Ammon's horn (tissue), 1 donor: ENCODE measurements at places on chromosomes 3 and 15.

GRCh38 chr3:132637590-132637989 lies 22.0 kb downstream of the ACAD11 start:
- no peak for DNase-seq

- DNase-seq, result no peak
These were observed 9.4 kb downstream of the SENP2 start for GRCh38 chr3:185595526-185595925.

DNA sequence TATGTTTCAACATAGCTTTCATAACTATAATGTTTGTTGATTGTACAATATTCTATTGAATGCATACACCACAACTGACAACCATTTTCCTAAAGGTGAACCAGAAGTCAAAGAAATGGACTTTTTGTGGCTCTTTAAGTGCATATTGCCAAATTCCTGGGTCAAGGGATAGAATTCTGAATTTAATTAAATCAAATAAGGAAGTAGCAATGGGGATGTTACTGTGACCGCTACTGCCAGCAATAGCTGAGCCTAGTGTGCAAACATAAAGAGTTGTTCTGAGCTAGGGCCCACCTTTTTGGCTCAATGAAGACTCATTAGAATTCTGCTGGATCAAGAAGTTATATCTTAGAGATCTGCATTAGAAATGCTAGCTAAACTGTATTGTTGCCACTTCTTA lies 17.3 kb upstream of the KBTBD8 start:
- DNase-seq, result no peak

DNA sequence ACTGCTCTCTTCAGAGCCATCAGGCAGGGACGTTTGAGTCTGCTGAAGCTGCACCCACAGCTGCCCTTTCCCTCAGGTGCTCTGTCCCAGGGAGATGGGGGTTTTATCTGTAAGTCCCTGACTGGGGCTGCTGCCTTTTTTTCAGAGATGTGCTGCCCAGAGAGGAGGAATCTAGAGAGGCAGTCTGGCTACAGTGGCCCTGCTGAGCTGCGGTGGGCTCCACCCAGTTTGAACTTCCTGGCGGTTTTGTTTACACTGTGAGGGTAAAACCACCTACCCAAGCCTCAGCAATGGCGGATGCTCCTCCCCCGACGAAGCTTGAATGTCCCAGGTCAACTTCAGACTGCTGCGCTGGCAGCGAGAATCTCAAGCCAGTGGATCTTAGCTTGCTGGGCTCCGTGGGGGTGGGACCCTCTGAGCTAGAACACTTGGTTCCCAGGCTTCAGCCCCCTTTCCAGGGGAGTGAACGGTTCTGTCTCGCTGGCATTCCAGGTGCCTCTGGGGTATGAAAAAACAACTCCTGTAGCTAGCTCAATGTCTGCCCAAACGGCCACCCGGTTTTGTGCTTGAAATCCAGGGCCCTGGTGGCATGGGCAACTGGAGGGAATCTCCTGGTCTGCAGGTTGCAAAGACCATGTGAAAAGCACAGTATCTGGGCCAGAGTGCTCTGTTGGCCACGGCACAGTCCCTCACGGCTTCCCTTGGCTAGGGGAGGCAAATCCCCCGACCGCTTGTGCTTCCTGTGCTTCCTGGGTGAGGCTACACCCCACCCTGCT lies 21.1 kb upstream of the ST6GAL1 start:
- DNase-seq, result no peak

DNA sequence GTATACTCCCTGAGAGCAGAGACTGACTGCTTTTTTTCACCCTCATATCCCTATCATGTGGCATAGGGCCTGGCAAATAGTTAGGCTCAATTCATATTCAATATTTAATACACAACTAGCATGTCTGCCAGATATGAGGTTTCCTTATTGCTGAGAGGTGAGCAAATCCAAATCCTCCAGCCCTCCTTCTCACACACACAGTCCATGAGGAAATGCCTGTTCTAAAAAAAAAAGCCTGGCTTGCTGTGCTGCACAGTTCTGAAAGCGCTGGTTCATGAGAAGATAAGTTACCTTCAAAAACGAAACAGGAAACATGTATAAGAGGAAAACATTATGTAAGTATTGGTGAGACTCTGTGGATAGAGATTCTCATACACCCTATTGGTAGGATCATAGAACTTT lies 15.5 kb upstream of the ACAP2 start:
- DNase-seq, result no peak

DNA sequence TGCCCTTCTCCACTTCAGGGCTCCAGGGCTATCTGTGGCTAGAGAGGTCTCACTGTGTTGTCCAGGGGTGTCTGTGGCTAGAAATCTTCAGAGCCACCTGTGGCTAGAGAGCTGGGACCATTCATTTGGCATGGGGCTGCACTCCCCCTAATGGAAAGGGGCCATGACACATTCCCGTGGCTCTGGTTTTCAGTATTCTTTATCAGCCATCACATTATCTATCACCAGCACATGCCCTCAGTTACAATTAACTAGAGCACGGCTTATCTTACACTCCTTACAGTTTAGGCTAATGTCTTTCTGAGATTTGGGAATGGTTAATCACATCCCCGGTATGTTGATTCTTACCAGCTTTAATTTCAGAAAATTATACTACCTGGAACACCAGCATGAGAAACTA lies 128.6 kb downstream of the RORA start:
- no peak for DNase-seq

GRCh38 chr3:166879661-166880060 lies 500.4 kb downstream of the ZBBX start:
- no peak for DNase-seq

DNA sequence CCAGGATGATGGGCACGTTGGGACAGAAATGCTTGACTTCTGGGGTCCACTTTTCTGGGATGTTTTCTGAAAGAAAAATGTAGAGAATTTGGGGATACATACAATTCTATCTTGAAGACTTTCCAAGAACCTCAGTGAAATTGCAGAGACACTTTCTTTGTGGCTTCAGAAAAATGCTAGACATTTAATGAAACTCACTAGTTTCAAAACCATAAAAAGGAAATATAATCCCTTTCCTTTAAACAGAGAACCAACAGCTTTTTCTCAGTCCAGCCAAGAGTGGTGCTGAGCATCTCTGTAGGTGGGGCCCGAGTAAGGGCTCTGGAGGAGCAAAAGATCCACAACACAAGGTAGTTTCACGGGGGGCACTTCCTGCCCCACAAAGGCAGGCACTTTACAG lies 4.4 kb upstream of the GPX1 start:
- DNase-seq, result no peak

GRCh38 chr15:75776065-75776423 lies 63.4 kb upstream of the CSPG4 start:
- no peak for DNase-seq

DNA sequence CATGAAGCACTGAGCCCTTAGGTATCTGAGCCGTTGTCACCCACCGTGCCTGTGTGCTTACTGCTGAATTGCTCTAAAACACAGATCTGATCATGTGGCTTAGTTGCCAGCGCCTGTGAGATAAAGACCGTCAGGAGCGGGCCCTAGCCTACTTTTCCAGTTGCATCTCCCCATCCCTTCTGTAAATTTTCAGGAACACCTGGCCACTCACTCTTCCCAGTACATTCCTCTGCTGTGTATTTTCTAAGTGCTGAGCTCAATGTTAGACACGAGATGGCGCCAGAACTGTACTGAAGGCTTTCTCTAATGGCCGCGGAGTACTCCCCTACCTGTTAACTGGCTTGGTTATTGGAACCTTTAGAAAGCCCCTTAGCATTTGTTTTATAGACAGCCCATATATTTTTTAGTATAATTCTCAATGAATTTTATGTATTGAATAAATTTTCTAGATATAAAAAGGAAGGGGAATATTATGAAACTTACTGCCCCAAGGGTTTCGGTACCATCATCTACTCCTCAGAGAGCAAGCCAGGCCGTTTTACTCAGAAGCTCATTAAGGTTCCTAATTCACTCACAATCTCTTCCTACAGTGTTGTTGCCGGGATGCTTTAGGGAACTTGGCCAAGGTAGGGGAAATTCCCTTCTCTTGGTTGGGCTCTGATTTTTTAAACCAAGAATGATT lies 16.7 kb upstream of the WNT7A start:
- DNase-seq, result peak; percentile 84

- no peak for DNase-seq
These were observed 71.0 kb downstream of the CHD2 start for GRCh38 chr15:92971081-92971480.
